ENCODE measurements at places on chromosomes 2 and 18. TPM values are rescaled to one million over a fixed set of nuclear protein-coding genes. Genes with fewer than 3 reads are reported as not detected.
A peak's percentile ranks its signal among the peaks of the same experiment; 100 is the strongest.

GRCh38 chr2:56217106-56217505 lies 33.3 kb downstream of the CCDC85A start:
- DNase-seq, result no peak
- no peak overlapping the region for H3K4me3 ChIP-seq
- no peak overlapping the region for H3K27ac ChIP-seq
- H3K36me3 ChIP-seq, result no peaks in the 10 kb centered on the region
- H3K27me3 ChIP-seq, result no peaks in the 10 kb centered on the region

GRCh38 chr2:238053191-238053776 lies 7.5 kb upstream of the SCLY start:
- no peak overlapping the region for H3K4me3 ChIP-seq
- peak; percentile 12 for DNase-seq
- H3K4me1 ChIP-seq, result no peaks in the 10 kb centered on the region
- H3K27ac ChIP-seq, result no peak overlapping the region

- H3K4me1 ChIP-seq, result peaks cover 2% of the 10 kb centered on the region
- no peak for DNase-seq
- H3K27me3 ChIP-seq, result peaks cover 36% of the 10 kb centered on the region
- no peaks in the 10 kb centered on the region for H3K36me3 ChIP-seq
- H3K4me3 ChIP-seq, result no peak overlapping the region
Observed at GRCh38 chr2:44774826-44775492, 166.5 kb upstream of the SIX3 start.

DNA sequence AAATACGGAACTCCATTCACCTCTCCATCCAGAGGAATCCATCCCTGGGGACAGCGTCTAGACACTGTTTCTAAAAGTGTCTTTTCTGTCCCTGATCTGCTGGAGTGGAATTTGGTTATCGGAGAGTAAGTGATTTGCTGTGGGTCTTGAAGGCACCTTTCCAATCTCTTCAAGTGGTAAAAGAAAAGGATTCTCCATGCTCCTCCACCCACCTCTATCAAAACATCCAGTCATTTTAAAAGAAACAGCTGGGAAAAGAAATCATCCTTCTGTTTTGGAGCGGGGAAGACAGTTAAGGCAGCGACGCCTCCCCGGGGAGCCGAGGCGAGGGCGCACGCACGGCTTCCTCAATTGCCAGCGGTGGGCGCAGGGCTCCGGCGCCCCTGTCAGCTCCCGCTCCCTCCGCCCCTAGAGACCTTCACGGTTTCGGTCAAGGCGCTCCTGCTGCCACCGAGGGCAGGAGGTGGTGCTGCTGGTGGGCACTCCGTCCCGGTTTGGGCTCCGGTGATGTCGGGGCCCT lies 547 bp downstream of the SLC35F5 start:
- peak overlapping the region; percentile 89 for H3K27ac ChIP-seq
- peaks cover 13% of the 10 kb centered on the region for H3K4me1 ChIP-seq
- DNase-seq, result peak; percentile 22
- peak overlapping the region; percentile 94 for H3K4me3 ChIP-seq

GRCh38 chr18:75638223-75638775 lies 210.8 kb upstream of the SMIM21 start:
- peak; percentile 84 for DNase-seq
- peaks cover 21% of the 10 kb centered on the region for H3K4me1 ChIP-seq

- H3K27me3 ChIP-seq, result no peaks in the 10 kb centered on the region
- no peak overlapping the region for H3K4me3 ChIP-seq
- H3K4me1 ChIP-seq, result peaks cover 8% of the 10 kb centered on the region
Observed at GRCh38 chr18:31274931-31275330, 43.0 kb upstream of the DSG1 start.

GRCh38 chr2:231600619-231601355 lies 8.1 kb downstream of the TEX44 start:
- no peak for DNase-seq
- no peak overlapping the region for H3K27ac ChIP-seq
- H3K27me3 ChIP-seq, result no peaks in the 10 kb centered on the region
- H3K4me3 ChIP-seq, result no peak overlapping the region

- no peak overlapping the region for H3K27ac ChIP-seq
- H3K27me3 ChIP-seq, result no peaks in the 10 kb centered on the region
- DNase-seq, result no peak
- H3K4me3 ChIP-seq, result no peak overlapping the region
- no peaks in the 10 kb centered on the region for H3K36me3 ChIP-seq
Observed at GRCh38 chr2:216660496-216660895, 27.3 kb downstream of the IGFBP2 start.

DNA sequence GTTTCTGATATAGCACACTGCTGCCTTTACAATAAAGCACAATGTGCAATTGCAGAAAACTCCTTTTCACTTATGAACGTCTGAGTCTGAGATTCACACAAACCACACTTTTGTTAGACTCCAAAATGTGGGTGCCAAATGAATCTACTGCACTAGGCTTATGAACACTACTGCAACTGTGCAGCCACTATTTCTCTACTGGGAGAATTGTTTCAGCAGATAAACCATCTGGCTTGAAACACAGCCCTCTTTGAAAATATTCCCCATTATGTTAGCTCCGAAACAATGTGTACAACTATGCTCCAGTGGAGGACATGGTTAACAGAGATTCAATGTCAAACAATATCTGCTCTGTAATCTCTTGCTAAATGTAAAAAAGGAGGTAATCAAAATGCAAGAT lies 188.7 kb upstream of the ZEB2 start:
- H3K27me3 ChIP-seq, result no peaks in the 10 kb centered on the region
- no peaks in the 10 kb centered on the region for H3K36me3 ChIP-seq
- H3K4me1 ChIP-seq, result no peaks in the 10 kb centered on the region
- no peak overlapping the region for H3K27ac ChIP-seq
- no peak overlapping the region for H3K4me3 ChIP-seq

DNA sequence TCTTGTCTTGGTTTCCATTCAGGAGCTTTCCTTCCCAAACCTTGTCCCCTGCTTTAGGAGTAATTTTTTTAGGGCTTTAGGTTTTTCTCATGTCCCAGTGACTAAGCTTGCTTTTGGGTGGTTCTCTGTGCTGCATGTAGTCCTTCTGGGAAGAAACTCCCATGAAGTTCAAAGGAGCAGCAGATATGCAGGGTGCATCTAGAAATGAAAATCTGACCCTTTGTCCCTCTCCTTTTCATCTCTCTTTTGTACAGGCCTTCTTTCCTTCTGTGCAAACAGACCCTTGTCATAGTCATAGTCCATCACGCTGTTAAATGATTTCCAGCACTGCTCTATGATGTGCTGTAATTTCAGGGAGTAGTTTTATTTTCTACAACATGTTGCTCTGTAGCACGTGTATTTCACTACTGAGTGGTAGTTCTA lies 20.4 kb downstream of the FMNL2 start:
- H3K27ac ChIP-seq, result no peak overlapping the region
- no peak for DNase-seq
- no peak overlapping the region for H3K4me3 ChIP-seq
- no peaks in the 10 kb centered on the region for H3K36me3 ChIP-seq

- H3K36me3 ChIP-seq, result no peaks in the 10 kb centered on the region
- H3K27ac ChIP-seq, result peak overlapping the region; percentile 83
- peak overlapping the region; percentile 48 for H3K4me3 ChIP-seq
- peaks cover 15% of the 10 kb centered on the region for H3K4me1 ChIP-seq
- no peaks in the 10 kb centered on the region for H3K27me3 ChIP-seq
Observed at GRCh38 chr18:9876867-9877654, 8.7 kb upstream of the TXNDC2 start.

DNA sequence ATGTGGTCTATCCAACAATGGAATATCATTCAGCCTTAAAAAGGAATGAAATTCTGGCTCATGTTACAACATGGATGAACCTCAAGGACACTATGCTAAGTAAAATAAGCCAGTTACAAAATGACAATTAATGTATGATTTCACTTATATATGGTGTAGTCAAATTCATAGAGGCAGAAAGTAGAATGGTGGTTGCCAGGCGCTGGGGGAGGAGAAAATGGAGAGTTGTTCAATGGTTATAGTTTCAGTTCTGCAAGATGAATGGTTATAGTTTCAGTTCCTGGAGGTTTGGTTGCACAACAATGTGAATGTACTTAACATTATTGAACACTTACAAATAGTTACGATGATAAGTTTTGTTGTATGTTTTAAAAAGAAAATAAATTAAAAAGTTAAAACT lies 79.2 kb upstream of the IL1R2 start:
- no peak overlapping the region for H3K4me3 ChIP-seq
- H3K27ac ChIP-seq, result no peak overlapping the region
- DNase-seq, result no peak
- H3K36me3 ChIP-seq, result no peaks in the 10 kb centered on the region

GRCh38 chr2:62505109-62505749 lies 766 bp downstream of the TMEM17 start:
- H3K27ac ChIP-seq, result peak overlapping the region; percentile 80
- H3K4me1 ChIP-seq, result peaks cover 9% of the 10 kb centered on the region
- peak overlapping the region; percentile 78 for H3K4me3 ChIP-seq
- no peaks in the 10 kb centered on the region for H3K36me3 ChIP-seq
- DNase-seq, result no peak

- H3K27ac ChIP-seq, result no peak overlapping the region
- H3K27me3 ChIP-seq, result no peaks in the 10 kb centered on the region
- no peak for DNase-seq
- H3K4me3 ChIP-seq, result no peak overlapping the region
Observed at GRCh38 chr2:181774685-181775084, 94.4 kb upstream of the NEUROD1 start.

DNA sequence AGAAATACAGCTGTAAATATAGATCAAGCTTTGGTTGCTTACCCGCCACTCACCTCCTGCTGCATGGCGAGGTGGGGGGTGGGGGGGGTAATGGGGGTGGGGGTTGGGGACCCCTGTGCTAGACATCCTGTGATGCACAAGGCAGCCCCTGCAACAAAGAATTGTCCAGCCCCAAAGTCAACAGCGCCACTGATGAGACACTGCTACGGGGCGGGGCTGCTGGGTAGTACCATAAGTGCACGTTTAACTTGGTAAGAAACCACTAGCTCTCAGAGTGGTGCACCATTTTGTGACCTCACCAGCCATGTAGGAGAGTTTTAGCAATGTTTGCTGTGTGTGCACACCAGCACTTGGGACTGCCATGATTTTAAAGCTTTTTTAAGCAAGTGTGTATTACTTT lies 40.3 kb downstream of the SNORC start:
- no peaks in the 10 kb centered on the region for H3K27me3 ChIP-seq
- H3K4me1 ChIP-seq, result no peaks in the 10 kb centered on the region
- H3K27ac ChIP-seq, result no peak overlapping the region
- H3K4me3 ChIP-seq, result no peak overlapping the region

DNA sequence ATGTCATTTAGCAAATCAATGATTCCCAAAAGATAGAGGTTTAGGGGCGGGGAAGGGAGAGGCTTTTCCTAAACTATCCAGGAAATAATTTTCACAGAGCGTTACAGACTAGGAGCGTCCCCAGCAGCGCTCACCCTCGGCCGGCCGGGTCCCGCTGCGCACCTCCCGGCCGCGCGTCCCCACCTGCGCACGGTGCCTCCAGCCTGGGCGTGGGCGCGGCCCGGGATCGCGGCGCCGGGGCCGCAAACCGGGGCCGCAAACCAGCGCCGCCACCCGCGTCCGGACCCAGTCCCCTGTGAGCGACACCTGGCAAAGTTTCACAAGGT lies 684 bp upstream of the ZCCHC2 start:
- no peak for DNase-seq
- no peak overlapping the region for H3K27ac ChIP-seq
- peaks cover 12% of the 10 kb centered on the region for H3K4me1 ChIP-seq
- peaks cover 2% of the 10 kb centered on the region for H3K27me3 ChIP-seq

- H3K27ac ChIP-seq, result peak overlapping the region; percentile 12
- no peaks in the 10 kb centered on the region for H3K27me3 ChIP-seq
- H3K4me1 ChIP-seq, result peaks cover 29% of the 10 kb centered on the region
- no peaks in the 10 kb centered on the region for H3K36me3 ChIP-seq
Observed at GRCh38 chr2:108620656-108621055, 86.4 kb downstream of the LIMS1 start.

DNA sequence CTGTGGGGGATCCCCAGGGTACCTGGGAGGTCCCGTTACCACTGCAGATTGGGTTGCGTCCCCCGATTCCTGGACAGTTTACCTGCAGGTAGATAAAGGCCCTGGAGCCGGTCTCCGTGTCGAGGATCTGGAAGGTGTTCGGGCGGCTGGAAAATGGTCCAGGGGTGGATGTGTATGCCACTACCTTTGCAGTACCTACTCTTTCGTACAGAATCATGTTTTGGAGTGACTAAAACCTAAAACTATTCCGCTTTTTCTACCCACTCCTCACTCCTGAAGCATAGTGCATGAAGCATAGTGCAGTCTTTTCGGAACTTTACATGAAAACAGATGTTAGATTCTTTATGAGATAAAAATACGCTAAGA lies 418 bp downstream of the WDR75 start:
- H3K27me3 ChIP-seq, result no peaks in the 10 kb centered on the region
- peak overlapping the region; percentile 94 for H3K27ac ChIP-seq
- peaks cover 5% of the 10 kb centered on the region for H3K36me3 ChIP-seq
- peaks cover 13% of the 10 kb centered on the region for H3K4me1 ChIP-seq
- peak overlapping the region; percentile 96 for H3K4me3 ChIP-seq

DNA sequence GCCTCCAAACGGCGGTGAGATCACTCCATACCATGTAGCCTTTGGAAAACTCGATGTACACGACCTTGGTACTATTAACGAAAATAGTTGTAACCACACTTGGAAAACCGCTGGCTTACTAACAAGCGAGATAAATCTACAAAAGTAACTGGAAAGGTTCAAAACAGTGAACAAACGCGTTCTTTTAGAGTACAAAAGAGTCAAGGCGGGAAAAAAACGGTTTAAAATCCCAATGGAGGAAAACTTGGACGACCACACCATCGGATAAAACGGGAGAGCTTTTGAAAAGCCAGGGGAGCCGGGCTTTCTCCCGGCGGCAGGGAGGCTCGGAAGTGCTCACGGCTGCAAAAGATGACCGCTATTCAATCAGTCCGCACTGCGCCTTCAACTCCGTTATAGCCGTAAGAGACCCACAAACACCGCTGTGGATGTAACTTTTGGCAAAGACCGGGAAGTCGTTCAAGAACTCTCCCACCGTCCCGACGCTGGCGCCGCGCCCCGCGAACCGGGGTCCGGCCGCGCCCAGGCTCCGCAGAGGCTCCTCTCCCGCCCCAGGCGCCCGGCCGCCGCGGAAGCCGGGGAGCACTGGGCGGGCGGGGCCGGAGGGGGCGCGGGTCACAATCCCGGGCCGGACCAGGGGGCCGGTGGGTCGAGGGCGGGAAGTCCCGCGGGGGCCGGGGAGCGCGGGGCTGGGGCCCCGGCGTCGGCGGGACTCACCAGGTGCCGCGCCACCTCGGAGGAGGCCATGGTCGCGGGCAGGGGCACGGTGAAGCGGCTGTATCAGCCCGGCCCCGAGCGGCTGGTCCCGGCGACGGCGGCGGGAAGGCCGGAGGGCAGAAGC lies 465 bp downstream of the SEPTIN10 start:
- peak overlapping the region; percentile 99 for H3K4me3 ChIP-seq
- H3K27me3 ChIP-seq, result no peaks in the 10 kb centered on the region
- DNase-seq, result peak; percentile 61
- H3K36me3 ChIP-seq, result no peaks in the 10 kb centered on the region

CDH20 gene
- total RNA-seq, result not detected

GPR155 gene
- 11.0 TPM for total RNA-seq

GREB1 gene
- 14.5 TPM for total RNA-seq

SOX11 gene
- total RNA-seq, result 19.2 TPM

GPR39 gene
- total RNA-seq, result 4.0 TPM

FBLN7 gene
- total RNA-seq, result not detected

TDRD15 gene
- not detected for total RNA-seq

PHOSPHO2 gene
- 3.0 TPM for total RNA-seq

PSMA8 gene
- total RNA-seq, result not detected

C2orf66 gene
- total RNA-seq, result 0.54 TPM

RGPD3 gene
- total RNA-seq, result 0.10 TPM

UGT1A10 gene
- not detected for total RNA-seq

CYS1 gene
- total RNA-seq, result 3.7 TPM
